Fibroblast of villous mesenchyme (primary cell): ENCODE measurements at places on chromosomes 5 and 9.

DNA sequence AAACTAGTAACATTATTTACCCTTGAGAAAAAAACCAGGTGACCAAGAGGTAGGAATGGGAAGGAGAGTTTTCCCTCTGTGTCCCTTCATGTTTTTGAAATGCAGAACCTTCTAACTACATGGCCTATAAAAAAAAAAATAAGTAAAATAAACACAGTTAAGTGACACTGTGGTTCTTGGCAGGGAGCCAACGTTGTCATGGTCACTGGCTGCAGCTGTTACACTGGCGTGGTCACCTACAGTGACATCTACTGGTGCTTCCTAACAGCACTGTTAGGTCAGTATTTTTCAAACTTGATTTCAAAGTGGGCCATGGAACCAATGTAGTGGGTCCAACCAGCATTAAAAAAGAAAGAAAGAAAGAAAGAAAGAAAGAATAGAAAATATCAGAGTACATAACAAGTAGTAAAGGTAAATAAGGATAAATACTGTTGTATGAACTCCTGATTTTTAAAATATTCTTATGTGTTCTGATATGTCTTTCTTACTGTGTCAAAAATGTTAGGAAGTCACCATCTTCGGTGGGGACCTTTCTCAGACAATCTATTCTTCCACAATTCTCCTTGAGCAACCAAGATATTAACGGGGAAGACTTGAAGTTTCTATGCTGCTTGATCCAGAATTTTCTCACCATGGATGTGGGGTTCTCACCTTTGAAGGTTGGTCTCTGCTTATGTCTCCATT is 59.1 kb upstream of the PJA2 start:
- peak; percentile 92 for DNase-seq

GRCh38 chr5:157267761-157268480 is 2.0 kb downstream of the CYFIP2 start:
- no peak for DNase-seq

DNA sequence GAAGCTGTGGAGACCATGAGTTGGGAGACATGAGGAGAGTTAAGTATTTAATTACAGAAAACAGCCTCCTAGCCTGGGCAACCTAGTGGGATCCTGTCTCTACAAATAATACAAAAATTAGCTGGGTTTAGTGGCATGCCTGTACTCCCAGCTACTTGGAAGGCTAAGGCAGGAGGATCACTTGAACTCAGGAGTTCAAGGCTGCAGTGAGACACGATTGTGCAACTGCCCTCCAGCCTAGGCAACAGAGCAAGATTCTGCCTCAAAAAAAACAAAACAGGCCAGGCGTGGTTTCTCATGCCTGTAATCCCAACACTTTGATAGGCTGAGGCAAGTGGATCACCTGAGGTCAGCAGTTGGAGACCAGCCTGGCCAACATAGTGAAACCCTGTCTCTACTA is 52.6 kb downstream of the AQP7 start:
- peak; percentile 28 for DNase-seq

DNA sequence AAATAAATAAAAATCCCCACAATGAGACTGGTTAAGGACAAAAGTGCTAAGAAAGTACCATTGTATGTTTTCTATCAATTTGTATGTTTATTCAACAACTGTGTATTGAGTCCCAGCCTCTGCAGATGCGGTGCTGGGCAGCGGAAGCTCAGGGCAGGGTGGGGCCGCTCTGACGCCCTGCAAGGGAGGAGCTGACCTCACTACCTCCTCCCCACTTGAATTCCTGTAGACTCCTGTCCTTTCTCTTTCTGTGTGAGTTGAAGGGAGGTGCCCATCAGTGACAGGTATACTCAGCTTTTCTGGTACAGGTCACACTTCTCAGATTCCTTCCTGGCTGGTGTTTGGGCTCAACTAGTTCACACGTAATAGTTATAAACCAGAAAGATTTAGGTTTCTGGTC is 27.0 kb downstream of the ANGPTL2 start:
- DNase-seq, result no peak

DNA sequence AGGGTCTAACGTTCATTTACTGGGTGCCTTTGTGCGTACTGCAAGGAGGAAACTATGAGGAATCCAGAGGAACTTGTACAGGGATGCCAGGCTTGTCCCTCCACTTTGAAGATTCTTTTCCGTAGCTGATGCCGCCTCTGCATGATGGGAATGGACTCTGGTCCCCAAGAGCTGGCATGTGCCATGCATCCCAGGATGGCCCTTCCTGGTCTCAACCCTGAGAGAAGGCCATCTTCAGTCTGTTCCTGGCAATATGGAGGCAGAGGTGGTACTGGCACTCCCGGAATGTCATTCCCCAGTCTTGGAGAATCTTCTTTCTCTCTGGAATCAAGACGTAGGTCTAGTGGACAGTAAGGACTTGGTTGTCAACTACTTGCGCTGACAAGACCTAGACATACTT is 61.5 kb downstream of the BASP1 start:
- no peak for DNase-seq

GRCh38 chr5:66777868-66778267 is 181.7 kb downstream of the MAST4 start:
- no peak for DNase-seq

DNA sequence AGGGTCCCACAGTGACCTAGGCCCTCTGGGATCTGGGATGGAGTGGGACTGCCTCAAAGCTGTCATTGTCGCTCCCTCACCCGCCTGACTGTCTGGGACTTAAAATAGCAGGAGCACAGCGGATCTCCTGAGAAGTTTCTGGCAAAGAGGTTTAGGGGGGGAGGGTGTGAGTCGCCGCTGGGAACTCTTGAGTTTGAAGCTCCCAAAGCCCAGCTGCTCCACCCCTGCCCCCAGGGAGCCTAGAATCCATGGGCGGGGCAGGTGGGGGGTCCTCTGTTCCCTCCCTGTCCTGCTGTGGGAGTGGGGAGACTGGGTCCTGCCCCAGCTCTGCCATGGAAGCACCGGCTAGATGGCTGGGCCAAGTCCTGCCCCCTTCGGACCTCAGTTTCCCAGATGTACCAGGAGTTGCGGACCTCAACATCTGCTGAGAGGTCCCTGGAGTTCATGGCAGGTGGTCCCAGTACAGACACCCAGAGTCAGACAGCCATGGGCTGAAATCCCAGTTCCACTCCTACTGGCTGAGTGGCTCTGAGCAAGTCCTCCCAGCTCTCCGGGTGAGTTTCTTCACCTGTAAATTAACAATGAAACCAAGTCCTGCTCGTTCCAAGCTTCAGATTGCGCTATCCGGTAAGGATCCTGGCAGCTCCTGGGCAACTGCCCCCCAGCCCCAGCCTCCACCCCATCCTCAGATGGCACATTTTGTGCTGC is 985 bp upstream of the WDR38 start:
- no peak for DNase-seq

GRCh38 chr9:92954049-92954861 is 6.9 kb downstream of the FGD3 start:
- DNase-seq, result no peak

- no peak for DNase-seq
Observed at GRCh38 chr9:136171009-136171800, 33.7 kb downstream of the LHX3 start.

GRCh38 chr5:4929092-4929655 is 211.0 kb upstream of the ADAMTS16 start:
- no peak for DNase-seq

- DNase-seq, result no peak
Observed at GRCh38 chr5:123066016-123066415, 23.0 kb upstream of the PRDM6 start.

GRCh38 chr5:53944981-53945380 is 365.4 kb downstream of the ARL15 start:
- DNase-seq, result no peak

DNA sequence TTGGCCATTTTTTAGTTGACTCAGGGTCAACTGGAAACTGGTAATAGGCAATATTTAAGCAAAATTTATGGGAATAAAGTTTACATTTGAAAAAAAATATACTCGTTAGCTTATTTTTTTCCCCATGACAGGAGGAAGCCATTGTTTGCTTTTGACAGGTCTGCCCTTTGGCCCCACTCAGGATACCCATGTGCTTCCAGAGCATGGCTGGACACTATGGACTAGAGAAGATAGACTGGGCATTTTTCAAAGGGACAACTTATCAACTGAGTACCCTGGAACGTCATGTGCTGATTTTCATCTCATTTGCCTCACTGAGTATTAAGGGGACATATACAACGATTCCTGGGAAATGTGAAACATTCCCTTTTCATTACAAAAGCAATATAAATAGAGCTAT is 83.1 kb upstream of the SMIM32 start:
- DNase-seq, result no peak

- DNase-seq, result no peak
Observed at GRCh38 chr9:79584655-79584982, 12.9 kb downstream of the TLE4 start.

GRCh38 chr5:6383376-6383775 is 5.0 kb upstream of the MED10 start:
- no peak for DNase-seq

DNA sequence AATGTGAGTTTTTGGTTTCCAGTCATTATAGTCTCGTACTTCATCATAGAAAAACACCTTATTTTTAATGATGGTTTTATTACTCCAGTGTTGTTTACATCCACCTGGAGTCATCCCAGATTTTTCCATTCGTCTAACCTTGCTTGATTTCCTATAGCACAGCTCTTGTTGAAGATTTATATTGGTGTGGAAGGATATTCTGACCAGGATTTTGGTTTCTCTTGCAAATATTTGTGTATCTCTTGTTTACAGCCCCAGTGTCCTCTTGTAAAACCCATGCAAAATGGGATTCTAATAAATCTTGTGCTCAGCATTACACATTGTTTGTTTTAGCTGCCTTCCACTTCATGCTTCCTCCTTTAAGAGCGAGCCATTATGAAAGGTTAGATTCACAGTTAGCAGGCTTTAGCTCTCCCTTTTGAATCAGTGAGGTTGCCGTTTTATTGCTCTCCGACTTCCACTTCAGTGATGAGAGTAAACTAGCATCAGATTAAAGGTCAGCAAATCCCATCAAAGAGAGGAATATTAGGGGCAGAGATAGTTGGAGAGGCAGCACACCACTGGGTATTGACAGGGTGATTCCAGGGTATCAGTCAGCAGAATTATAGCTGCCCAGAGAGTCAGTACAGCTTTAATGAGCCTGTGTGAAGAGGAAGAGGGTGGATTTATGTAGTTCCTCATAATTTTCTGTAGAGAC is 157.1 kb downstream of the PBX3 start:
- DNase-seq, result peak; percentile 25

DNA sequence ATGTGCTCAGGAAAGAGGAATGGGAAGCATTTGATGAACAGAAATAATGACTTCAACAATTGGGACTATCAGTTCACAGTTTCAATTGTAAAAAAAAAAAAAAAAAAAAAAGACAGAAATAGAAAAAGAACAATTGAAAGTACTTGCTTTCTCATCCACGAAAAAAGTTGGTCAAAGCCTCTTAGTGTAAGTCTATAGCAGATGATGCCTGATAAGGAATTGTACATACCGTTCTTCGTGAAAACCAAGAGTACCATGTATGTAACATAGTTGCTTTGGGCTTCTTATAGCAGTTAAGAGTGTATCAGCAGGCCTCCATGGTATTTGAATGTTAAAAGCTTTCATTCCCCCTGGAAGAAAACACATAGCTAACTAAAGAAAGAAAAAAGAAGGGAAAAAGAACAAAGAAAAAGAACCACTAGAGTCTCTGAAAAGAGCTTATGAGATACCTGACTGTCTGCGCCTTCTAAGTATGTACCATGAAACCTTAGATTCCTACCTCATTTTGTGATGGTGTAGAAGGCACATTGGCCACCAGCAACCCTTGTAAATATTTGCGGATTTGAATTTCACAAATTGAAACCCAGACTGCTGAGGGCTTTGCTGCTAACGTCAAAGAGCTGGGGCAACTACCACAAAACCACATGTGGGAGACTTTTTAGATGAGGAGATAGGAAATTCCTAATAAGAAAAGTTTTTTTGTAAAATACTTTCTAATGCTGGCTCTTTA is 75.2 kb downstream of the TMC1 start:
- DNase-seq, result peak; percentile 75

GRCh38 chr5:72661405-72661804 is 154.2 kb upstream of the ZNF366 start:
- DNase-seq, result no peak

- no peak for DNase-seq
Observed at GRCh38 chr9:82554381-82554780, 508.6 kb downstream of the RASEF start.

DNA sequence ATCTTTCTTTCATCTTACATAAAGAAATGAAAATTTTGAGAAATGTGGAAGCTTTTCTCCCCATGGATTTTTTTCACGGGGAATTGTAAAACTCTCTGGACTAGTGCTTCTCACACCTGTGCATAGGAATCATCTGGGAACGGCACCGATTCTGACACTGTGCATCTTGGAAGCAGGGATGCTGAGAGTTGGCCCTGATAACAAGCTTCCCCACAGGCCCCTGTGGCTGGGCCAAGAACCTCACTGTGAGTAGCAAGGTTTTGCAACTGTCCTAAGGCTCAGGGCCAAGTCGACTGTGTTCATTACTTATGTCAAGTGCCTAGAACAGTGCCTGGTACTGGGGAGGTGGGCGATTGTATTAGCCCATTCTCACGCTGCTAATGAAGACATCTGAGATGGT is 107.9 kb upstream of the ICE1 start:
- no peak for DNase-seq

DNA sequence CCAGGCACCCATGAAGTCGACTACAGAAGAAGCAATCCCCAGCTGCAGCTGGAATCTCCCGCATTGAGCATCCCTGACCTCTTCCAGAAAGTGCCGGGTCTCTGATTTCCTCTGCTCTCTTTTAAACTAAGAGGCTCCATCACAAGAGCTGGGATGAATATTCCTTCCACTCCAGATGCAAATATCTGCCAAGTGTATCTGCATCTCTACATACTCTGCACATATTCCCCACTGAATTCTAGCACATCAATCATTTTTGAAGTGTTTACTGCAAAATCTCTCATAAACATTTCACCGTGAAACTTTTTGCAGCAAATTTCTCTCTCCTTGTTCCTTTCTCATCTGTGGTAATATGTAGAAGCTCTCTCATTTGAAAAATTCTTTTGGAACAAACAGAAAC is 161.5 kb downstream of the GABRB2 start:
- no peak for DNase-seq
